NCI-H526 (cell line): ENCODE measurements at places on chromosomes 5 and 9.

- DNase-seq, result no peak
These were observed 208.8 kb downstream of the MAN2A1 start for GRCh38 chr5:109898269-109899162.

DNA sequence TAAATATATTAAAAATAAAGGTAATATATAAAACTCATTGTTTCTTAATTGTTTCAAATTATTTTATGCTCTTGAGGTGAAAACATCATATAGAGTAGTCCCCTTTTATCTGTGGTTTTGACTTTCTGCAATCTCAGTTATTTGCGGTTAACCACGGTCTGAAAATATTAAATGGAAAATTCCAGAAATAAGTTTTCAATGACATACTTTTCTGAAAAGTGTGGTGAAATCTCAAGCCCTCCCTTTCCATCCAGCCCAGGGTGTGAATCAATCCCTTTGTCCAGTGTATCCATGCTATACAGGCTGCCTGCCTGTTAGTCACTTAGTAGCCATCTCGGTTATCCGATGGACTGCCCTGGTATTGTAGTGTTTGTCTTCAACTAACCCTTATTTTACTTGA, 546.7 kb upstream of the DMAC1 start:
- DNase-seq, result no peak

DNA sequence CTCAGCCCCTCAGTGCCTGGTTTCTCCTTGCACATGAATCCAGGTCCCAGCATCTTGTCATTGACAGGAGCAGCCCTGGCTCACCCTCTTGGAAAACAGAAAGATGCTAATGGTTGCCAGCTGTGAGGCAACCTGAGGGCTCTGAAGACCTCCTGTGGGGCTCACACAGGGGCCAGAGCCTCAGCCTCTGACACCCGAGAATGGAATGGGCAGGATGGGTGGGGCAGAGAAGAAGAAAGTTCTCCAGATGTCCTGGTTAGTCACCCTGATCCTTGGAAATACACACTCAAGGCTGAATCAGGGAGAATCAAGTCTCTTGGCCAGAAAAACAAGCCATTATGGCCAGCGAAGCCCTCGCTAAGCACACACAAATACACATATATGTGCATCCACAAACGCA, 32.3 kb upstream of the SPATA31E1 start:
- DNase-seq, result no peak

DNA sequence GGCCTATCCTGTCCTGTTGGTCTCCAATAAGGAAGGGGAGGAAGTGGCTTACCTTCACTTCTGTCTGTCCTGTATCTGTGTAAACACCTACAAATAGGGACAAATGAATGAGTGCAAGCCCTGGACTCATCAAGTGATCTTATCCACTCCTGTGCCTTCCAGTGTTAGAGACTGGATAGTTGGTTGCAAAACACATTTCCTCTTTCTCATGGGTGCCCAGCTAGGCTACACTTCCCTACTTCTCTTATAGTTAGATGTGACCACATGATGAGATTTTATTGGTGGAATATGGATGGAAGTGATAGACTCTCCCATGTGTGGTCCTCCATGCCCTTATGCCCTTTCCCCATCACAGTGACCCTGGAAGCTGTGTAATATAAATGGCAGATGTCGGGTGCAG, 16.9 kb upstream of the PFDN1 start:
- DNase-seq, result no peak

- no peak for DNase-seq
These were observed 42.9 kb upstream of the SMAD5 start for GRCh38 chr5:136089791-136090190.

- DNase-seq, result no peak
These were observed 40.2 kb downstream of the STK10 start for GRCh38 chr5:172147857-172148256.
